ENCODE measurements at places on chromosomes 5 and 9. TPM values are rescaled to one million over a fixed set of nuclear protein-coding genes. Genes with fewer than 3 reads are reported as not detected.

The SLC27A6 gene
- total RNA-seq = 6.1 TPM

The CAMK4 gene
- 60.3 TPM for total RNA-seq

DNA sequence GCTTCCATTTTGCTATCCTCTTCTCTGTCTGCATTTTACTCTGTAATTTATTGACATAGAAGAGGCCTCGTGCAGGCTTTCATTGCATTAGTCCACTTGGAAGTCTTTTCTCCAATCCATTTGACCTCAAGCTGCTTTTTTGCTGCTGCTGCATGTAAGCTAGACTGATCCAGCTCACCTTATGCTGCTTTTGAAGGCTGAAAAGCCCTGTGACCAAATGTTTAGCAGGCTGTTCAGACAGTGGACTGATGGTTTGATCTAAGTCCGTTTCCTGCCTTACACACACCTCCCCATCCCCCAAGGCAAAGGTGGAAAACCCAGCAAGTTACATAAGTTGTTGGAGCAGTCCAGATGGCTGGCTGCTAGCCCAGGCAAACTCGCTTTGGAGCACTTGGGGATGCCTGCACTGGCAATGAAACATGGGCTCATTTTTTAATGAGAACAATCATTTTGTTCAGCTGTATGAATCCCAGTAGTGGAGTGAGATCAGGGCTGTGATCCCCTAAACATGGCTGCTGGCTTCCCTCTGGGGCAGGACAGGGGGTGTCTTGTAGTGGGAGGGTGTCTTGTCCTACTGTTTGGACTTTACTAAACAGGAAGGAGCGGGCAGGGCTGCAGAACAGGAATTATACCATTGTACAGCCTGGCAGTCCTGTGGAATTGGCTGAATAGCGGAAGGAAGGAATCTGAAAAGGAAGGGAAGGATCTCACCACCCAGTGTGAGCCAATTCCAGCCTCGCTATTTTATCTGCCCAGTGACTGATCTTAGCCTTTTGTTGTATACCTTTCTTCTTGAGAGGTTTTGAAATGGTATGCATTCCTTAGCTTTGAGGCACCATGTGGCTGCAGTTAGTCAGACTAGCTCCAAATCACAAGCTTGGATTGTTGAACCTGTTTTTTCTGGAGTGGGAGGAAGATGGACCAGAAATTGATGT lies 212.0 kb downstream of the ARHGAP26 start:
- peak; percentile 61 for DNase-seq
- H3K4me1 ChIP-seq = peaks cover 11% of the 10 kb centered on the region
- H3K36me3 ChIP-seq = no peaks in the 10 kb centered on the region
- H3K27ac ChIP-seq = no peak overlapping the region
- no peak overlapping the region for H3K4me3 ChIP-seq

GRCh38 chr5:31556461-31556860 lies 24.4 kb downstream of the C5orf22 start:
- H3K4me3 ChIP-seq = no peak overlapping the region
- no peaks in the 10 kb centered on the region for H3K27me3 ChIP-seq
- H3K36me3 ChIP-seq = no peaks in the 10 kb centered on the region

The NUTM2F gene
- total RNA-seq = 3.9 TPM

GRCh38 chr9:120693700-120694008 lies 20.6 kb downstream of the MEGF9 start:
- H3K27me3 ChIP-seq = no peaks in the 10 kb centered on the region
- H3K4me1 ChIP-seq = no peaks in the 10 kb centered on the region
- no peak overlapping the region for H3K4me3 ChIP-seq
- H3K27ac ChIP-seq = no peak overlapping the region
- no peaks in the 10 kb centered on the region for H3K36me3 ChIP-seq

GRCh38 chr5:392431-392988 lies 50.5 kb upstream of the EXOC3 start:
- H3K27me3 ChIP-seq = no peaks in the 10 kb centered on the region
- peak; percentile 11 for DNase-seq
- no peak overlapping the region for H3K4me3 ChIP-seq

The FAM169A gene
- 58.6 TPM for total RNA-seq
